NCI-H1417 treated with DMSO at 0.1 percent for 48 hours (cell line): ENCODE measurements at places on chromosomes 1 and 21.

DNA sequence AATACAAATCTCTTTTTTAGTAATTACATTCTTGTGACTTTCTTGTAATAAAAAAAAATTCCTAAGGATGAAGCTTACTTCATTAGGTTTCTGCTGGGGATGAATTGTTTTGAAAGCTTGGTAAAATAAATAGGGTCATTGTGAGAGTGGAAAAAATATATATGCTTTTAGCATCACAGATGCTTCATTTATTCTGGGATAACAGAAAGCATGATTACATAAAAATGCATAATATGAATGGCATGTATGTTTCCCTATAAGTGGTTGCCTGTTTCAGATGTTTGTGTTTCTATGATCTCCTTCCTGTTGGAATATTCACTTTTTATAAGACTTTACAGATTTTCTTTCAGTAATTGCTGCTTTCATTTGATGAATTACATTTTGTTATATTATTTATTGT is 42.3 kb downstream of the HMCN1 start:
- DNase-seq, result no peak

DNA sequence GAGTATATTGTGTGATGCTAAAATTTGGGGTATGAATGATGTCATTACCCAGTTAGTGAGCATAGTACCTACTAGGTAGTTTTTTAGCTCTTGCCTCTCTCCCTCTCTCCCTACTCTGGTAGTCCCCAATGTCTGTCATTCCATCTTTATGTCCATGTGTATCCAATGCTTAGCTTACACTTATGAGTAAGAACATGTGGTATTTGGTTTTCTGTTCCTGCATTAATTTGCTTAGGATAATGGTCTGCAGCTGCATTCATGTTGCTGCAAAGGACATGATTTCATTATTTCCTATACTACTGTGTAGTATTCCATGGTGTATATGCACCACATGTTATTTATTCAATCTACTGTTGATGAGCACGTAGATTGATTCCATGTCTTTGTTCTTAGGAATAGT is 54.4 kb upstream of the NEGR1 start:
- no peak for DNase-seq

GRCh38 chr1:114927401-114927800 is 72.7 kb downstream of the SYCP1 start:
- DNase-seq, result no peak

DNA sequence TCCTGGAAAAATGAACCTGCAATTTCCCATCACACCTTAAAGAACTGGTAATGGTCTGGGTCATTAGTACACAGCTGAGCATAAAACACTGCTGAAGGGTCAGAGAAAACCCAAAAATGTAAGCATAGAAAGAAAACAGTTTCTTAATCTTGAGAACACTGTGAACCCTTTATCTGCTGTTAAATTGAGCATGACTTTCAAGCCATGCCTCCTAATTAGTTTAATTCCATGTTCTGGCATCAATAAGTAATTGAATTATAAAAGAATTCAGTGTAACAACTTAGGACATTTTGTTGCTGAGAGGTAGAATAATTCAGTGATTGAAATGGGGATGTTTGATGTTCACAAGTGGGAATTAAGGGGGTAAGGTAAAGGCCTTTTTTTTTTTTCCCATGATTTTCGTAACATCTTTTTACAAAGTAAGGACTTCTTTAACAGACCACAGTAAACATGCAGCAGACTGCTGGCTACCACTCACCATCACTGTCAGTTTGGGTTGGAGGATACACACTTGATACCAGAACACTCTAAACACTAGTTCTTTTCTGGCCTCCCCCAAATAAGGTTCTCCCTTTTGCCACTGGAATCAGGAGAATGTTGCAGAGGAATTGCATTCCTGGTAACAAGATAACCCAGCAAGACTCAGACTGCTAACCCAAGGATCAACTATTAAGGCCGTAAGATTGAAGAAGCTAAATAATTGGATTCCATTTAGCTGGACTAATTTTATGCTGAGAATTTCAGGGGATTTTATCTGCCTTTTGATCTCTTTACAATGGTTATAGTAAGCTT is 3.0 kb downstream of the RWDD3 start:
- no peak for DNase-seq

- no peak for DNase-seq
Measured at GRCh38 chr1:38463074-38463473, 396.5 kb downstream of the RRAGC start.

DNA sequence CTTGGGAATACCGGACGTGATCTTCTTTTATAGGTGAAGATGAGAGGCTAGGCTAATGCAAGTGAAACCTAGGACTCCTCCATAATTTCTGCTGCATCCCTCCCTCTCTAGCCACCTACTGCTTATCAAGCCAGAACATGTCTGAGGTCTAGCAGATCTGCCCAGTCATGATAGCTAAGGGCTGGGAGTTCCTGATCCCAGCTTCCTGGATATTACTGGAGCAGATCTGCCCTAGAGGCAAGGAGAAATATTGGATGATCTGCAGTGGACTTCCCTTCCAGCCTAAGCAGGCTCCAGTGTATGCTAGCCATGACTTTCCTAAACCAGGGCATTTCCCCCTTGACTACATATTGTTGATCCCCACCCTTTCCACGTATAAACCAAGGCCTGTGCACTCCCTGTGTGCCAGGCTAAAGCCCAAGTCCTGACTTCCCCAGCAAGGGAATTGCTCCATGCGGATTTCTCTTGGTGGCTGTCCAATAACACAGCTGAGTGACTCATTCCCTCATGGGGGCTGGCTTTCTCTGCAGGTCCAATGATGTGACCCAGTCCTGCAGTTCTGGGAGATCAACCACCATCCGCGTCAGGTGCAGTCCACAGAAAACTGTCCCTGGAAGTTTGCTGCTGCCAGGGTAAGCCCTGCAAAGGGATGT is 15.5 kb upstream of the SARS1 start:
- no peak for DNase-seq
